ENCODE measurements at places on chromosomes 3 and 15. TPM values are rescaled to one million over a fixed set of nuclear protein-coding genes. Genes with fewer than 3 reads are reported as not detected.
A peak's percentile ranks its signal among the peaks of the same experiment; 100 is the strongest.

DNA sequence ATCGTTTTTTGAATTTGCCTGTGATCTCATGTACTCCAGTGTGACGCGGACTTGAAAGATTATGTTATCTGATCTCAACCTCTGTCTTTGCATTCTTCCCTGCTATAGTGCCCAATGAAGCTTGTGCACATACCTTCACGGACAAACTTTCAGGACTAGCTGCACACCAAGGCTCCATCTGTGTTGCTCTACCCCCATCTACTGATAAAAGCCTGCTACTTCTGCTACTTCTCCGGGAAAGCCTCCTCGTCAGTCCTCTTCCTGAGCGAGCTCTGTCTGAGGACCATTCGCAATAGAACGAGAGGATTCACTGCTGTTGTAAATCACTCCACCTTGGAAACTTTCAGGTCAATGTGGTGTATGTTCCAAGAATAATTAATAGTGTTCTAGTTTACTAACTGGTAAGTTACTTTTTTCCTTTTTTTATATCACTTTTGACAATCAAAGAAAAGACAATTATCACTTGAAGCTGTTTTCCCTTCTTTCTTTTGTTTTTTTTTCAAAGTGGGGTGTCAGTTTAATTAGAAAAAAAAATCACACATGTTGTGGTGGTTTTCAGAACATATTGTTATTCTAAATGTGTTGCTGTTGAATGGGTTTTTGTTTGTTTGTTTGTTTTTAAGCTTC is 217.6 kb downstream of the ARRDC4 start:
- no peak for DNase-seq

PRTG gene
- total RNA-seq: 14.3 TPM

HTR3E gene
- total RNA-seq: not detected

NLGN1 gene
- total RNA-seq: 12.6 TPM

DNA sequence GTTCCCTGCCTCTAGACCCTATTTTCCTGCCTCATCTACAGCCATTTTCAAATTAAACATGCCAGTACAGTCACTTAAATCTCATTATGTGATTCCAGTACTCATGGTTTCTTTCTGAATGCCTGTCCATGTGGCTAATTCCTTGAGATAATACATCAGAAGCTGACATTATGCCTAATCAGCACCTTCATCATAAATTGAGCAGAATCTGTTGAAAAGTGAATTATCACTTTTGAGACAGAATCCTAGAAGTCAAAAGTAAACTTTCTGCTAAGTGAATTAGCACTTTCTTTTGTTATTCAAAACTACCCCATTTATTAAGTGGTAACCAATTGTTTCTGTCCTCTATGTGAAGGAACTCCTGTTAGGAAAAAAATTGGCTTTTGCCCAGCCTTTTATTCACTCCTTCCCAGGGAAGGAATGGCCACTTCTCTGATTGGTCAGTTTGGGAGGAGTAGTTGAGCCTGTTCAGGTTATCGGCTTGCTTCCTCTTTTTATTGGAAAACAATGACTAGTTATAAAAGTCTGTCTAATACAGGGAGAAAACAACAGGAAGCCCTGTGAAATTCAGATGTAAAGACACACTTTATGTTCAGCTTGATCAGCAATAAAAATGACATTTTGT is 40.5 kb downstream of the OSTN start:
- DNase-seq: no peak

GRCh38 chr3:189235214-189235613 is 63.4 kb downstream of the TPRG1 start:
- DNase-seq: no peak

ZNF385D gene
- 2.2 TPM for total RNA-seq

DNA sequence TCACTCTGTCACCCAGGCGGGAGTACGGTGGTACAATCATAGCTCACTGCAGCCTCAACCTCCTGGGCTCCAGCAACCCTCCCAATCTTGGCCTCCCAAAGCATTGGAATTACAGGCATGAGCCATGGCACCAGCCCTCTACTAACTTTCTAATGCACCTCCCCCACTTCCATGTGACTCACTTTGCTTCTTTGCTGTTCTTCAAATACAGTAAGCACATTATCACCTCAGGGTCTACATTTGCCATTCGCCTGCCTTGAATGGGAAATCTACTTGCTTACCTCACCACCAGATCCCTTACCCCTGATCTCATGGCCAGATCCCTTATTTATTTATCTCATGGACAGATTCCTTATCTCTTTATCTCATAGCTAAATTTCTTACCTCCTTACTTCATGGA is 235.3 kb downstream of the KCNMB2 start:
- no peak for DNase-seq

- no peak for DNase-seq
Measured at GRCh38 chr3:169663951-169664820, 674 bp upstream of the MECOM start.

- peak; percentile 71 for DNase-seq
Measured at GRCh38 chr3:12759097-12759679, at the start of gene TMEM40. TMEM40 (minus strand) TSS chr3:12759259; CDS start chr3:12749832, 9,427 bp downstream.

Measured in type B pancreatic cell (in vitro differentiated cells).